ENCODE measurements at places on chromosomes 7 and 10.

DNA sequence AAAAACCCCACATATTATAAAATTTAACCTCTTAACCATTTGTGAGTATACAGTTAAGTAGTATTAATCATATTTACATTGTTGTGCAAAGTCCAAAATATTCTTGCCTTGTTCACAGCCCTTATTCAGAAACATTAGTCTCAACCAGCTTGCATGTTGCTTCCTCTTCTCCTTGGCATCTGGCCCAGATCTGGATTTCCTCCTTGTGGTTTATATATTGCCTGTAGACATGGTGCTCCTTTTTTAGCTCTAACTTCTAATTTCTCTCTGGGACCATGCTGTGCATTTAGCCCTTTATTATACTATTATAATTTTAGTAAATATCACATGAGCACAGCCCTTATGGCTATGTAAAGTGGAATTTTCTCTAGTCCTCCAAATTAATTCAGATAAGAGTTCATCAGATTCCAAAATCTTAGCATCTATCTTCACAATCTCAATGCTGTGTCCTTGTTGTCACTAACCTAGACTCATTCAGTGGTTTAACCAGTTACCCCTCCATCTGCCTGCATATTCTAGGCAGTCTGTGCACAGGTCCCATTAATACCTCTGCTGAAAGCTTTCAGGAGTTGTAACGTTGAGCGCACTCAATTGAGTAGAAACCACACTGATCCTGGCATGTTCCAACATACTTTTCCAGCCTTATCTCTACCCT is 7.9 kb downstream of the CPED1 start:
- no peak for DNase-seq

- no peak for DNase-seq
Observed at GRCh38 chr7:7979558-7979957, 11.0 kb downstream of the GLCCI1 start.

DNA sequence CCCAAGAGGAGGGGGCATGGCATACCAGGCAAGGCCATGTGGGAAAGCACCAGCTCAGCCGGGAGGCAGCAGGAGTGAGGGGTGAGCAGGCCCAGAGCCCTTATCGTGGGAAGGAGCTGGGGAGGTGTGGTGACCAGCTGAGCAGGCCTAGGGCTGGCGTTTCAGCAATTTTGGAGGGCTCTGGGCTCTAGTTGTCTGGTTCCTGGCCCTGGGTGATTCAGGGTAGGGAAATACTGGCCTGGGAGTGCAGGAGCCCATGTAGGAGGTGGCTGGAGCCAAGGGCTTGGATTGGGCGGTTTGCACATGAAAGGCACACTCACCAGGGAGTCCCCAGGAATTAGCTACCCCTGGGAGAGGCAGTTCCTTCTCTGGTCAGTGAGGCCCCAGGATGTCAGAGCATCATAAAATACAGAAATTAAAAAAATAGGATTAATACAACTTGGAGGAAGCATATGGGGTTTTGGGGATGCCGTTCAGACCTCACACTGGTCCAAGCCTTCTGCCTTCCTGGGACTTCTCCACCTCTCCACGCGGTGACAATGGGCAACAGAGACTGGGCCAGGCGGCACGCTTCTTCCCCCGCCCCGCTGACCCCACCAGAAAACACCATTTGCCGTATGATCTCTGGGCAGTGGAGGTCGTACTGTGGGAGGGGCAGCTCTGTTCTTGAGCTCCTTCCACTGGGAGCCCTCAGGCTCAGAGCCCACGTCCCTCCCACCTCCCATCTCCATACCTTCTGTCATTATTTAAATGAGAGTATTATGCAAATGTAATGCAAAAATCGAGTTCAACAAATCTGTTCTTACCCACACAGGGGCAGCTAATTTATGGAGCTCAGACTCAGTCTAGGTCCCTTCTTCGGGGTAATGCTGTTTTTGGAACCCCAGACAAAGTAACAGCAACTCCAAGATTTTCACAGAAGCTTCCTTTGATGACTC is 133.0 kb upstream of the FAM20C start:
- no peak for DNase-seq

DNA sequence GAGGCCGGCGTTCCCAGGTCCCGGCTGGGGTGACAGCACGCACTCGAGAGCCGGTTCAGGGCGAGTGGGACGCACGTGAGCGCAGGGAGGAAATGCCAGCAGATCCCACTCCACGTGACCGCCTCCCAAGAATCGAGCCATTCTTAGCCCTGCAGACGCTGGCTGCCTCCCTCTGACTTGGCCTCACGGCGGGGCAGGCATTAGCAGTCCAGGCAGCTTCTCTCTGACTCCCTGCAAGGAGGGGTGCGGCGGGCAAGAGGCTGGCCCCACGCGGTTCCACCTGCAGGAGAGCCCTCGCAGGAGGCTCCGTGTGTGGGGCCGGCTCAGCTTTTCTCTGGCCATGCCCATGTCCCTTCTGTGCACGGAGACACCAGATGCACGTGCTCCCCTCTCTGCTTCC is 10.1 kb downstream of the GPR146 start:
- DNase-seq: no peak

DNA sequence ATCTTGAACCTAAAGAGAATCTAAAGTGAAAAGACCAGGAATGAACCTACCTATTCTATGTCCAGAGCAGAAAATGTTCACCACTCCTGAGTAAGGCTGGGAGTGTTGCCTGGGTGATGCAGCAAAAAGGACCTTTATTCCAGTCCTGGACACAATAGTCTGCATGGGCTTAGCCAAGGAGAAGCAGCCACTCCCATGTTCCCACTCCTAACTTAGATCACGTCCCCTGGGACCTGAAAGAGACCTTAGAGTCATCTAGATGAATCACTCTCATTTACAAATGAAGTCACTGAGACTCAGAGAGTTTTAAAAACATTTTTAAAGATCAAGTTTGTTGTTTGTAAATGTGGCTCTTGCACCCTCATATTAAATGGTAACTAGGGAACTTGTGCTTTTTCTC is 763.4 kb downstream of the KCNMA1 start:
- DNase-seq: no peak

- DNase-seq: no peak
Observed at GRCh38 chr10:112229096-112229495, 45.5 kb upstream of the GPAM start.

GRCh38 chr10:66782776-66783175 is 143.1 kb upstream of the LRRTM3 start:
- no peak for DNase-seq
